ENCODE measurements at places on chromosomes 13 and 19.

GRCh38 chr19:7953576-7953975, 10.1 kb upstream of the TIMM44 start:
- DNase-seq = no peak

DNA sequence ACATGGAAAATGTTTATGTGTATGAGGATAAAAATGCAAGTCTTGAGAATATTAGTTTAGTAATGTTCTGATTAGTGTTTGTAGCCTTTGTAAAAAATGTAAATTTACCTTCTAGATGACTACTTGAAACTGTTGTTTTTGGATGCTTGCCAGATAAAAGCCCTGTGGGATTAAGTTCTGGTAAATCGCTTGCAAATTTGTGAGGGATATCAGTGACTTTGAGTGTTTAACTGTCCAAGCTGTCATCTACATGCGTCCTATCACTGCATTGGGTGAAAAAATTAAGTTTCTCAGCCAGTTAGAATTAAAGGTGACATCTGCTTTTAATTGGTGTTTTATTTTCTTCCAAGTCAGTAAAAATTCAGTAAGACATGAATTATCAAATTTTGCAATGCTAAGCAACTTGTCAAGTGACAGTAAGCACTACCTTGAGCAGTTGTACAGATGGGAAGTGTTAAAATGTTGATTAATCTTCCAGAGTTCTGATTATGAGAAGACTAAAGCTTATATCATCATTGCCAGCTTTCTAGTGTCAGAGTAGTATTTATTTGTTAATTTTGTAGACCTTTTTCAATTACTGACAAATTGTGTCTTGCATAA, 88.0 kb downstream of the PCCA start:
- DNase-seq = peak; percentile 6

- DNase-seq = no peak
These were observed 90.5 kb upstream of the AKAP11 start for GRCh38 chr13:42181381-42181953.

DNA sequence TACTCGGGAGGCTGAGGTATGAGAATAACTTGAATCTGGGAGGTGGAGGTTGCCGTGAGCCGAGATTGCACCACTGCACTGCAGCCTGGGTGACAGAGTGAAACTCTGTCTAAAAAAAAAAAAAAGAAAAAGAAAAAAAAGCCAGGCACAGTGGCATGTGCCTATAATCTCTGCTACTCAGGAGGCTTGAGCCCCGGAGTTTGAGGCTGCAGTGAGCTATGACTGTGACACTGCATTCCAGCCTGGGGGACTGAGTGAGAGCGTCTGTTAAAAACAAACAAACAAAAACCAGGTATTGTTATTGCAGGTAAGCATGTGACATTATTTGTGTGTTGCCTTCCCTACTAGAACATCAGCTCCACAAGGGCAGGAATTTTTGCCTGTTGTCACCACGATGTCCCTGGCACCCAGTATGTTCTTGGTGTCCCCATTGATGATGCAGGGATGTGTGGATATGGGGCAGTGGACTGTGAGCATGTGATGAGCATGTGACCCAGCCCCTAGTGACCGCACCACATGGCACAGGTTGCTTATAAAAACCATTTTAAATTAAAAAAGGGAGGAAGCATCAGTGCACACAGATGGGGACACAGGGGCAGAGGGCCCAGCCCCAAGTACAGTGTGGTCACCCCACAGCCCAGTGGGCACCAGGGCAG, 1.6 kb upstream of the KANK2 start:
- DNase-seq = no peak

DNA sequence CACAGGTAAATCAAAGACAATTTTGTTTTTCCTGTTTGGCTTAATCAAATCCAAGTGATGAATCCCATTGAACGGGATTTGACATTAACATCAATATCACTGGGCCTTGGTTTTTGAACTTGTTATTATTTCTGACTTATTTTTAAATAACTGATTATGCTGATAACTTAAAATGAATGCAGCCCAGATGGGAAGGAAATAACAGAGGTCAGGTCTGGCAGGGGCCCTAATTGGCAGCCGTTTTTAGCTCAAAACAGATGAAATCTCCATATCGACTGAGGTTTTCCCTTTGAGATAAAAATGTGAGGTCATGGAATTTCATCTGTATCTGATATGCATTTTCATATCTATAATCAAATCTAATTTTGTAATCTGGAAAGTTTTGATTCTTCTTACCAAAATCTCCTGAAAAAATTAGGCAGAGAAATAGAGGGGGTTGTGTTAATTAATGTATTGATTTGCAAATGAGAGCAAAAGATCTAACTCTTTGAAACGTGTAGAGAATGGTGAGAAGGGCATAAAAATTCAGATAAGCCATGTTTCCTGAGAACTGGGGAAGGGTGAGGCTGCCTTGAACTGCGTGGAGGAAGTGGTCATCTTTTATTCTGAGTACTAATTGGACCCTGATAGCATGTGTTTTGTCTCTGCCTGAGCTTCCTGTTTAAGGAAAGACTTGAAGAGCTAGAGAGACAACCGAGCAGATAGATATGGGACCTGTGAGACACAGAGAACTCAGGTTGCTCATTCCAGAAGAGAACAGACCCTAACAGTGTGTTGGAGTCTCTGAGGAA, 98.2 kb upstream of the C1QTNF9B start:
- no peak for DNase-seq

GRCh38 chr13:23645851-23646250, 75.6 kb downstream of the TNFRSF19 start:
- DNase-seq = no peak

- DNase-seq = no peak
These were observed 481.7 kb upstream of the PRR20A start for GRCh38 chr13:56659041-56659471.

- DNase-seq = peak; percentile 97
These were observed 3.9 kb downstream of the MIDN start for GRCh38 chr19:1252221-1252820.
